ENCODE measurements at places on chromosomes 12 and 14. TPM values are rescaled to one million over a fixed set of nuclear protein-coding genes. Genes with fewer than 3 reads are reported as not detected.
A peak's percentile ranks its signal among the peaks of the same experiment; 100 is the strongest.

GLIPR1L1 gene
- not detected for total RNA-seq

GRCh38 chr12:131536766-131537165, 174.1 kb upstream of the SFSWAP start:
- H3K4me3 ChIP-seq = no peak overlapping the region
- no peak for DNase-seq
- no peaks in the 10 kb centered on the region for H3K36me3 ChIP-seq
- no peak overlapping the region for H3K27ac ChIP-seq

GRCh38 chr12:49776413-49776812, 35.1 kb downstream of the TMBIM6 start:
- H3K4me1 ChIP-seq = peaks cover 4% of the 10 kb centered on the region
- no peaks in the 10 kb centered on the region for H3K36me3 ChIP-seq

ABCC9 gene
- 26.8 TPM for total RNA-seq

DNA sequence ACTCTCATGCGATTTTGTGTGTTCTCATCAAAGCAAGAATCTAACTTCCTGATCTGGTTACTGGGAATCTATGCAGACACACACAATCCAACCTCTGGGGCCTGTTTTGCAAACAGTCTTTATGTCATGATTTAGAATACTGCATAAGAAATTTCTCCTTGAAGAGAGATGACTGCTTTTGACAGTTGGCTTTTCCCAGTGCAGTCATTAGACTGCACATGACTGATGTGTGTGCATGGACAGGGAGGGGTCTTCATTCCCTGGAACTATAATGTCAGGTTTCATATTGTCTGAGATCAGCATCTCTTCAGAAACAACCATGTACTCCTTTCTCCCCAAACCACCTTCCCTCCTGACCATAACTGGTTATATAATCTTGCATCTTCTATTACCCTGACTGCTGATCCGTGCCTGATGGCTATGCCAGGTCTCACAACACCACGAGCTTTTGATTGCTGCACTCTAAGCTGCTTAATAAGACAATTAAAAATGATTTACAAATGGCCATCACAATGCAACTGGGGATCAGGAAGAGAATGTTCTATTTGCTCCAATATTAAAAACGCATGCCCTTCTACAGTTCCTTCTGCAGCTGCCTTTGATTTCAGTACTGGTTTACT, 995.4 kb downstream of the NRXN3 start:
- H3K4me3 ChIP-seq = no peak overlapping the region
- no peaks in the 10 kb centered on the region for H3K36me3 ChIP-seq
- H3K4me1 ChIP-seq = no peaks in the 10 kb centered on the region

DNA sequence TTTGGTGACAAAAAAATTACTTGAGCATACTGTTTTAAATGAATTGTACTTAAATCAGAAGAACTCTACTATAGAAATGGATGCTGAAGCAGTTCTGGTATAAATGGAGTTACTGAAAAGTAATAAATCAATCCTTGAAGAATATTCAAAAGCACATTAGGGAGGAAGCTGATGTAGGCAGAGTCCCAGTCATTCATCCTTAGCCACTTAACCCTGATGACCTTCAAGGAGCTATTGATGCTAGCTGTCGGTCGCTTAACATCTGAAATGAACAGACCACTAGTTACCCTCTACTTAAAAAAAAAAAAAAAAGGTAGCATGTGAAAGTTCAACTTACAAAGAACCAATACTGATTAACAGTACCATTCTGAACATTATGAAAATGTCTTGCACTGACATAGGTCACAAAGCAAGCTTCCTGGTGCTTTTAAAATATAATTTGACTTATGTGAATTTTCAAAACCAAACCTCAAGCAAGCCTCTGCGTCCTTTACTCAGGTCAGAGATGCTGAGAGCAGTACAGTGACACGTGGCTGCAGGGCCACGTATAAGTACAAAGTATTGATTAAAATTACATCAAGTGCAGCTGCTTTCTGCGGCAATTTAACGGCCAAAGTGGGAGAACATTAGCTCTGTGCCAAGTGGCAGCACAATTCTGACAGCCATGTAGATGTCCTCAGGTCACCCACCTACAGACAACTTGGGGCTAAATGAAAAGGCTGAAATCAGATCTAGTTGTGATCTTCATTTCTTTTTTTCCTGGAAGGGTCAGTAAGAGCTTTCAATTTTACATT, 18.1 kb downstream of the PPM1H start:
- H3K27me3 ChIP-seq = no peaks in the 10 kb centered on the region
- no peak overlapping the region for H3K4me3 ChIP-seq
- DNase-seq = no peak
- H3K4me1 ChIP-seq = peaks cover 6% of the 10 kb centered on the region
- no peaks in the 10 kb centered on the region for H3K36me3 ChIP-seq
- H3K27ac ChIP-seq = no peak overlapping the region

DNA sequence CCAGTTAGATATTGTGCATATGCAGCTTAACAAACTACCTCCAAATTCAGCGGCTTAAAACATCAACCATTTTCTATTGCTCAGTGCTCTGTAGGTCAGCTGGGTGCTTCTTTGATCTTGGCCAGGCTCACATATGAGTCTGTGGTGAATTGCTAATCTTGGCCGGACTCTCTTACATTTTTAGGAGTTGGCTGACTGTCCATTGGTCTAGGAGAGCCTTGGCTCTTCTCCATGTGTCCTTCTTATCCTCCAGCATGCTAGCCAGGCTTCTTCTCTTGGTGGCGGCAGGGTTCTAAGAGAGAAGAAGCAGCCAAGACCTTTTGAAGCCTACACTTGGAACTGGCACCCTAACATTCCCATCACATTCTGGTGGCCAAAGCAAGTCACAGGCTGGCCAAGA, 174.3 kb upstream of the PWP1 start:
- H3K4me1 ChIP-seq = peaks cover 4% of the 10 kb centered on the region
- H3K4me3 ChIP-seq = no peak overlapping the region
- H3K27ac ChIP-seq = no peak overlapping the region
- no peak for DNase-seq
- H3K27me3 ChIP-seq = no peaks in the 10 kb centered on the region
- no peaks in the 10 kb centered on the region for H3K36me3 ChIP-seq

ANKRD33 gene
- total RNA-seq = 0.17 TPM

DNA sequence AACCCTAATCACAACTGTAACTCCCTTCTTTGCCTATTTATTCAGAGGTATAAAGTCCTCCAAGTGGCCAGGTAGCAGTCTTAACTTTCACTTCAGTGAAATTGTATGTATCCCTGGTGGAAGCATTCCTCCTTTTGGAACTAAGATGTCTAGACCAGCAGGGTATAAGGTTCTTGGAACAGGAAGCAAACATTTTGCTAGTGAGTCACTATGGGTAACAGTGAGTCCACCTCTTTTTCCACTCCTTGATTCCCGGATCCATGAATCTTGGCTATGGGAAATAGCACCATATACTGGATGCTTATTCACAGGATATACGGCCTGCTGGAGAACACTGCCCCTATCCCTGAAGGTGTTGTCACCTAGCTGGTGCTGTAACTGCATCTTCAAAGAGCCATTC, 80.2 kb downstream of the KCNA5 start:
- no peak for DNase-seq
- no peaks in the 10 kb centered on the region for H3K27me3 ChIP-seq
- H3K36me3 ChIP-seq = no peaks in the 10 kb centered on the region

DNA sequence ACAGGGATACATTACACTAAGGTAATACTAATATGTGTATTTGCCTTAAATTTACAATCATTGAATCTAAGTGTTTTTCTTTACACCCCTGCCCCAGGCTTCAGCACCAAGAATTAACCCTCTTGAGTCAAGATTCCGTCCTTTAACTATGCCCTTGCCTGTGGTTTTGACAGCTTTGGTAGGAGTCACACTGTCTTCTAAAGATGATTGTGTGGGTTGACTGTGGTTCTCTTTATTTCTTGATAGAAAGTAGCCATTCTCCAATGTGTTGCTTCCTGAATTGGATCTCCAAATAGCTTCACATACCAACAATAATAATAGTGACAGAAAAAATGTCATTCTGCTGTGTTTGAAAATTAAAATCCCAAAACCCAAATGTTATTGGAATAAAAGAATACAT, 3.6 kb downstream of the CLEC7A start:
- no peaks in the 10 kb centered on the region for H3K4me1 ChIP-seq
- no peaks in the 10 kb centered on the region for H3K27me3 ChIP-seq
- no peak for DNase-seq

AMN1 gene
- total RNA-seq = 22.3 TPM

- no peak overlapping the region for H3K27ac ChIP-seq
- no peaks in the 10 kb centered on the region for H3K27me3 ChIP-seq
- DNase-seq = no peak
- H3K4me1 ChIP-seq = peaks cover 11% of the 10 kb centered on the region
Measured at GRCh38 chr12:2170376-2170775, 117.6 kb downstream of the CACNA1C start.

GRCh38 chr14:74312161-74312560, 9.4 kb upstream of the ABCD4 start:
- no peaks in the 10 kb centered on the region for H3K4me1 ChIP-seq
- no peak overlapping the region for H3K4me3 ChIP-seq
- H3K27me3 ChIP-seq = no peaks in the 10 kb centered on the region
- no peak for DNase-seq

DNA sequence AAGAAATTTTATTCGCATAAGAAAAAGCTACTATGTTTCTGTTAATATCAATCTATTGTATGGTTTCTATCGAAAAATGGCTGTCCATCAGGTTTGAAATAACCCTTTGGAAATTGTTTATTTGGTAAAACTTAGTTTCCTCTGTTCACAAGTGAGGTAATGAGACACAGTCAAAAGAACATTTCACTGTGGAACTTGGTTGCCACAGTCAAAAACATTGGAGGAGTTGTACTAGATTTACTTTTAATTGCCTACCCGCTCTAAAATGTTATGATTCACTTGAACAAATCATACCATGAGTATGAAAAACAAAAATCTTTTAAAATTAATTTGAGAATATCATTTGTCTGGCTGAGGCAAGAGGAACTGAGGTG, 46.5 kb downstream of the ITPR2 start:
- H3K4me1 ChIP-seq = peaks cover 5% of the 10 kb centered on the region
- H3K36me3 ChIP-seq = no peaks in the 10 kb centered on the region
- DNase-seq = no peak

APOF gene
- total RNA-seq = not detected

DNA sequence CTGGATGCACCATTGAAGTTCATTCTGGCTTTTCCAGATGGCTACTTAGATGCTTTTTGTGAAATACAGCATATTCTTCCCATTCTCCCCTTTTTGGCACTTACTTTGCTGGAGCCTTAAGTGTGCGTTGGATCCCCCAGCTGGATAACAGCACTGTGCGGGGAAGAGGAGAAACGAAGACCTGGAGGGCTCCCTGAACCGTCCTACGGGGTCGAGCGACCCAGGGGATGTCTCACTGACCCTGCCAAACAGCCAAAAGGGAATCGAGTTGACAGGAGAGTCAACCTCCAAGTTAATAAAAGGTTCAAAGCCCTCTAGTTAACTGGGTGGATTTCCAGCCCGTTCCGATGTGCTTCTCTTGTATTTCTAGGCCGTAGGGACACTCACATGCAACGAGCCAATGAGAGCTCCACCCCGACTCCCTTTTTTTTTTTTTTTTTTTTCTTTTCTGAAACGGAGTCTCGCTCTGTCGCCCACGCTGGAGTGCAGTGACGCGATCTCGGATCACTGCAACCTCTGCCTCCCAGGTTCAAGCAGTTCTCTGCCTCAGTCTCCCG, 1.0 kb upstream of the CAMKK2 start:
- H3K4me3 ChIP-seq = peak overlapping the region; percentile 54
- peaks cover 5% of the 10 kb centered on the region for H3K36me3 ChIP-seq
- no peak for DNase-seq
- no peaks in the 10 kb centered on the region for H3K27me3 ChIP-seq
- H3K27ac ChIP-seq = peak overlapping the region; percentile 41
